Dermis lymphatic vessel endothelial cell (primary cell): ENCODE measurements at places on chromosomes 4 and X. TPM values are rescaled to one million over a fixed set of nuclear protein-coding genes. Genes with fewer than 3 reads are reported as not detected.

The GAGE12H gene
- not detected in 2 replicates for total RNA-seq

The RNF150 gene
- total RNA-seq = 0.11 and 0.17 TPM in 2 replicates

The AREG gene
- 0.09 TPM in 1 of 2 replicates, not detected in the other for total RNA-seq

The XAGE1A gene
- total RNA-seq = not detected in 2 replicates

The MAGEA10 gene
- total RNA-seq = not detected in 2 replicates

The UPF3B gene
- 2.0 and 2.4 TPM in 2 replicates for total RNA-seq

The OTC gene
- 0.17 and 0.22 TPM in 2 replicates for total RNA-seq

The LGI2 gene
- under 0.01 TPM in 2 replicates for total RNA-seq

The ANXA10 gene
- total RNA-seq = 0.11 TPM in 1 of 2 replicates, not detected in the other

The AKAP17A gene
- 12.7 and 20.8 TPM in 2 replicates for total RNA-seq

The SPANXN2 gene
- not detected in 2 replicates for total RNA-seq

The GPRIN3 gene
- 0.69 and 0.87 TPM in 2 replicates for total RNA-seq

The DCAF12L2 gene
- not detected in 2 replicates for total RNA-seq

The UGT2B11 gene
- total RNA-seq = not detected in 2 replicates

The AMOT gene
- 6.9 and 9.7 TPM in 2 replicates for total RNA-seq

The GAGE13 gene
- not detected in 2 replicates for total RNA-seq

The FAM199X gene
- total RNA-seq = 26.0 and 28.9 TPM in 2 replicates

The PGAM4 gene
- total RNA-seq = 0.11 TPM in 1 of 2 replicates, not detected in the other

The NOP14 gene
- 14.1 and 21.4 TPM in 2 replicates for total RNA-seq

The CLIC2 gene
- 11.3 and 27.2 TPM in 2 replicates for total RNA-seq

The SPINK2 gene
- total RNA-seq = not detected in 2 replicates
